Ascending aorta (tissue), 2 donors: ENCODE measurements at places on chromosomes 1 and 21.
A peak's percentile ranks its signal among the peaks of the same experiment; 100 is the strongest.

DNA sequence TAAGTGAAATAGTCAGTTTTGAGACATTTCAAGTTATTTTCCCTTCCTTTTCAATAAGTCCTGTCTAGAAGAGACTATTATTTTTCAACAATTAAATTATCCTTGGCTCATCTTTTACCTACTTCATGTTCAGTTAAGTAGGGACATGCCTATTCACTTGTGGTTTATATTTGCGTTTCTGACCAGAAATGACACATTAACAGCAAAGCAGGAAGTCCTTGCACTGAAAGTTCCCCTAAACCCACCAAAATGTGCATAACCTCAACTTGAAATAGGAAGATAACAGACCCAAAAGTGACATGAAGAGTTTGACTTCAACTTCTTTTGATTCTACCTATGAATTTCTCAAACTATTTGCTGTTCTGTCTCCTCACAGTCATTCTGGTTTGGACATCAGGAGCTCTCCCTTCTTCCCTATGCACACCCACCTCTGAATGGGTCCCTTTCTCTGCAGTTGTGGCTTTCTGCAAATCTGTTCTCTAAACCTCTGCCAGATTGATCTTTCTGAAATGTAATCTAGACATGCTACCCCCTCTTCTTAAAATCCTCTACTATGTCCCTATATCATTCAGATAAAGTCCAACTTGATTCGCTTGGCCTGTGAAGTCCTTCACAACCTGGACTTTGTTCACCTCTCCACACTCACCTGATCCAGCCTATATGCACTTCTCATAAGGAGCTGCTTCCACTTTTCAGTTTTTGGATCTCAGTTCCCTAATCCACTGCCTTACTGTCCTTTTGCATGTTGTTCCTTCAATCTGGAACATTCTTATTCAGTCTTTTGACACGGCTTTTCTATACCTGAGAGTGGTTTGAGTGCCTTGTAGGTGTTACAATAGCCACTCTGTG lies 661.5 kb upstream of the ADGRL4 start:
- DNase-seq: no peak

- DNase-seq: no peak
Observed at GRCh38 chr1:164575356-164575886, 16.4 kb downstream of the PBX1 start.

- DNase-seq: peak; percentile 11
Observed at GRCh38 chr1:228207851-228208821, at the start of gene OBSCN. Gene OBSCN, plus strand, starts transcription at chr1:228208044. Its CDS starts 3,740 bp downstream, at chr1:228211784.

DNA sequence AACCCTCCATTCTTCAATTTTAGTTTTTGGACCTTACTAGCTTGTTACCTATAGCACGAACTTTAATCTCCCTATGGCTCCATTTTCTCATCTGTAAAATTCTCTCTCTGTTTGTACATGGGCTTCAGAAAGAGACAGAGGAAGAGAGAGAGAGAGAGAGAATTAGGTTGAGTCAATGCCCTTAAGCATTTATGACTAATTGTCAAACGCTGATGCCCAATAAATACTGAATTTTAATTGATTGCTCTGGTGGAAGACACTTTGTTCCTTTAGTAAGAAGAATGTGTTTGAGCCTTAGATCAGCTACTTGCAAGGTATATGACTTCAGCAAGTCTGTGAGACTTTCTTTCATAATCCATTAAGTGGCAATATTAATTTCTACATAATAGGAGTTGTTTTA lies 743.1 kb upstream of the ADGRL4 start:
- DNase-seq: no peak

- no peak for DNase-seq
Observed at GRCh38 chr1:154860156-154860870, 9.8 kb downstream of the KCNN3 start.

DNA sequence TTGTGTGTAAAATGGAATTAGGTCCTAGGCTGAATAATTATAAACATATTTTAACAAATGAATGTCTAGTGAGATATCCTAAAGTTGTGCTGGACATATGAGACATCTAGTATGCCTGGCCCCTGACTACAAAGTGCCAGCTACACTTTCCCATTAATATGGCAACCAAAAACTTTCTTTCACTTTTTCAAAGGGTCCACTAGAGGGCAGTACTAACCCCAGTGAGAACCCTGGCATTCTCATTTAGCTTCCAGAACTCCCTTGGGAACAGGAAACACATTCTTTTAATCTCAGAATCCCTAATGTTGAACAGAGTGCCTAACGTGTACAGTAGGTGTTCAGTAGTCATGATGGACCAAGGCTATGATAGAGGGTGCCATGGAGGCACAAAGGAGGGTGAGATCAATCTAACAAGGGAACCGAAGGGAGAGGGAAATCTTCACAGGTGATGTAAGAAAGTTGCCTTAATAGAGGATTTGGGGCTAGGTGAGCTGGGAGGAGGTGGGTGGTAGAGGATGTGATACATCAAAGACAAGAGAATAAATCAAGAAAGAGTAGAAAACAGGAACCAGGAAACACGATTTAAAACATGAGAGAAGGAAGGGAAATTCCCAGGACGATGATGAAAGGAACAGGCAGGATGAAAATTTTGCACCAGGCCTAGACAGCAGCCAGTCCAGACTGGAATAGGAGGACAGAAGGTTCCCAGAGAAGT lies 41.6 kb downstream of the NSL1 start:
- no peak for DNase-seq

GRCh38 chr1:212355230-212355969 lies 59.3 kb downstream of the PACC1 start:
- DNase-seq: no peak

- DNase-seq: no peak
Observed at GRCh38 chr1:169115891-169116585, 9.5 kb downstream of the ATP1B1 start.

DNA sequence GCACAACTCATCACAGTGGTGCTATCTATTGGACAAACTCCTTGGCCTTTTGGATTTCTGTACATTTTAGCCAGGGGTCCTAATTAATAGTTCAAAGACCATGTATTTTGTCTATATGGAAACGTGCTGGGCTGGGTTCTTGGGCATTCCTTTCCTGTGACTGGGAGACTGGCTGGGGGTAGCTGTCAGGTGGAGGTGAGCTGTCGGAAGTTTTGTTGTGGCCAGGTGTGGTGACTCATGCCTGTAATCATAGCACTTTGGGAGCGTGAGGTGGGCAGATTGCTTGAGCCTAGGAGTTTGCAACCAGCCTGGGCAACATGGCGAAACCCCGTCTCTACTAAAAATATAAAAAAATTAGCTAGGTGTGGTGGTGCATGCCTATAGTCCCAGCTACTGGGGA lies 392.4 kb downstream of the RPS6KC1 start:
- no peak for DNase-seq

DNA sequence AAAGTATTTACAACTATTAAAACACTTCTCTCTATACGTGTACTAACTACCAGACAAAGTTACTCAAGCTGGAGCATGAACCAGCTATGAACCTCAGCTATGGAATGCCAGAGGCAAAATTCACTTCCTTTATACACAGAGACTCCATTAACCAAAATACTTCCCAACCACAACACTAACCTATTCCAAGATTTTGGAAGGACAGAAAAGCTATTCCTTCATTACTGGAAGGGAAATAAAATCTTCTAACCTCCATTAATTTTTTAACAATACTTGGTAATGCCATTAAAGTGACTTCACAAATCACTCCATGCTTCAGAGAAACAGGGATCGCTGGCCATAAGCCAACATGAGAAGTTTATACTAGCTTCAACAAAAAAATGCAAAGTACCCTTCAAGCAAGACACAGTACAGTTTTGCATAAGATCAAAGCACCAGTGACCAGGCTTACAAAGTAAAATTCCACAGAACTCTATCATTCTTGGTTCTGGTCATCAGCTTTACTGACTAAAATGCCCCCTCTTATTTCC lies 58.0 kb downstream of the PUM1 start:
- DNase-seq: no peak

GRCh38 chr21:37047079-37047478 lies 25.8 kb downstream of the PIGP start:
- DNase-seq: no peak

GRCh38 chr1:2242814-2243725 lies 15.0 kb downstream of the SKI start:
- DNase-seq: no peak

GRCh38 chr1:161298116-161298515 lies 11.7 kb downstream of the MPZ start:
- DNase-seq: no peak

- DNase-seq: no peak
Observed at GRCh38 chr1:8545078-8545477, 227.2 kb downstream of the SLC45A1 start.

- no peak for DNase-seq
Observed at GRCh38 chr1:193730017-193730416, 543.6 kb upstream of the B3GALT2 start.

DNA sequence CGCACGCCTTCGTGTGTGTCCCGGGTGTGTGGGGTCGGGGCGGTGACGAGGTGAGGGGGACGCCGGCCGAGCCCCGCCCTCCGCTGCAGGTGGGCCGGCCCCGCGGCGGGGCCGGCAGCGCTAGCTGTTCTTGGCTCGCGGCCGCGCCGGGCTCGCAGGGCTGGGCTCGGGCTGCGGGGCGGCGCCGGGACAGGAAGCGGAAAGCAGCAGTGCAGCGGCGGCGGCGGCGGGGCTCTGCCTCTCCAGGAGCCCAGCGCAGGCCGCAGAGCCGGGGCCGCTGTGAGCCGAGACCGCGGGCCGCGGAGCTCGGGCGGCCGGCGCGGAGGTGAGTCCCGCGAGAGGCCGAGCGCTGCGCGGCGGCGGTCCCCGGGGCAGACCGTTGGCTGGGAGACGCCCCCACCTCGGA lies at the start of gene VANGL1:
Gene VANGL1 (plus strand): TSS at position 209 of the 406 bp plus-strand sequence. CDS start 9,444 bp downstream, outside the sequence.
- no peak for DNase-seq

GRCh38 chr1:201653883-201654282 lies 115.0 kb downstream of the NAV1 start:
- DNase-seq: no peak

DNA sequence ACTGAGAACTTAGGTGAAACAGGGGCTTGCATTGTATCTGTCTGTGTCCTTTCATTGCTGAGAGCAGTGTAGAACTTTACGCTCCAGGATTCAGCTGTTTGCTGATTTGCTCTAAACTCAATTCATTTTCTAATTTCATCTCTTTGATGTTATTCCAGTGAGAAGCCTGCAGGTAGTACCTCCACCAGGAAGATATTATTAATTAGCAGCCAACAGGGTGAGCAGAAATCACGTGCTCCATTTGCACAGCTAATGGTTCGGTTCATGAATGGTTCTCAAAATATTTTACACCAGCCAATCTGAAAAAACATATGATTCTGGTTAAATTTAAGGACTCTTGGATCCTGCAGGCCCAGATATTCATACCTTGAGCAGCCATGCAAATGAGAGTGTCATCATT lies 52.1 kb downstream of the SUSD4 start:
- DNase-seq: no peak

DNA sequence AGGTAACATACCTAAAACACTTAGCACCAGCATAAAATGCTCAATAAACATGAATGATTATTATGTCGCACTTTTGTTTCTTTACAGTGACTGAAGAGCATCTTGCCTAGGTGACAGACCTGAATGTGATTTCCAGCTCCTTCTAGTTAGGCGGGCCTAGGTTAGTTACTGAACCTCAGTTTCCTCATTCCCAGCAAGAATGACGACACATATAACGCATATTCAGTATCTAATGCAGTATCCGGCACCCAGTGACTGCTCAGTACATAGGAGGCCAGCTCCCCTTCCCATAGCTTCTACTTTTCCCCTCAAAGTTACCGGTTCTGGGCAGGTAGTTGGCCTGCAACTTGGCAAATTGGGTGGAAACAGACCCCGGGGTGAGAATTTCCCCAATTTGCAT lies 763 bp downstream of the AUNIP start:
- no peak for DNase-seq

- no peak for DNase-seq
Observed at GRCh38 chr1:178918955-178919354, 48.1 kb upstream of the ANGPTL1 start.
